OCI-LY7 (cell line): ENCODE measurements at places on chromosomes 6 and 20. TPM values are rescaled to one million over a fixed set of nuclear protein-coding genes. Genes with fewer than 3 reads are reported as not detected.

The TRIM10 gene
- total RNA-seq = not detected in 2 replicates

The SLC22A7 gene
- total RNA-seq = not detected in 2 replicates

The FAM83B gene
- not detected in 2 replicates for total RNA-seq

The GNRH2 gene
- total RNA-seq = 0.61 and 1.1 TPM in 2 replicates

The C20orf173 gene
- total RNA-seq = not detected in 2 replicates

The CARMIL1 gene
- total RNA-seq = 39.1 and 40.1 TPM in 2 replicates

The DZANK1 gene
- total RNA-seq = 18.0 and 18.6 TPM in 2 replicates

The SIRPB1 gene
- total RNA-seq = not detected in 2 replicates

The FOXC1 gene
- total RNA-seq = not detected in 2 replicates

The LATS1 gene
- total RNA-seq = 30.3 and 30.7 TPM in 2 replicates

The NDRG3 gene
- total RNA-seq = 22.1 and 25.0 TPM in 2 replicates

The C20orf141 gene
- total RNA-seq = not detected in 2 replicates

The HSPA1L gene
- 0.15 and 0.49 TPM in 2 replicates for total RNA-seq

The TRIM31 gene
- total RNA-seq = not detected in 2 replicates

The HLA-DRB1 gene
- total RNA-seq = 98.1 and 111 TPM in 2 replicates

The IMPG1 gene
- total RNA-seq = not detected in 2 replicates

The C6orf141 gene
- not detected in 2 replicates for total RNA-seq

The LGSN gene
- 0.26 and 0.76 TPM in 2 replicates for total RNA-seq

The NOL4L gene
- total RNA-seq = 3.3 and 3.9 TPM in 2 replicates

The OLIG3 gene
- total RNA-seq = not detected in 2 replicates

The GRIK2 gene
- total RNA-seq = not detected in 2 replicates

The KCNQ2 gene
- not detected in 2 replicates for total RNA-seq

The RIPOR2 gene
- total RNA-seq = 28.5 and 28.9 TPM in 2 replicates

The TPBG gene
- total RNA-seq = not detected in 2 replicates

The SAPCD1 gene
- 53.5 and 66.8 TPM in 2 replicates for total RNA-seq

The OOEP gene
- total RNA-seq = not detected in 2 replicates

The EDN1 gene
- not detected in 2 replicates for total RNA-seq

The PBOV1 gene
- not detected in 2 replicates for total RNA-seq

The CDKN1A gene
- 1.2 and 1.3 TPM in 2 replicates for total RNA-seq

The TP53TG5 gene
- not detected in 2 replicates for total RNA-seq

The NNAT gene
- total RNA-seq = not detected in 2 replicates

The MAP7 gene
- total RNA-seq = not detected in 2 replicates

The TBXT gene
- total RNA-seq = 4.2 and 5.3 TPM in 2 replicates

The EMILIN3 gene
- not detected in 2 replicates for total RNA-seq

The SNAI1 gene
- 1.6 and 1.8 TPM in 2 replicates for total RNA-seq

The RBBP8NL gene
- not detected in 2 replicates for total RNA-seq

The HAO1 gene
- total RNA-seq = not detected in 2 replicates

The UBE2C gene
- total RNA-seq = 222 and 255 TPM in 2 replicates

The CD83 gene
- 12.1 and 15.0 TPM in 2 replicates for total RNA-seq
